ENCODE measurements at places on chromosomes 16 and 17.

DNA sequence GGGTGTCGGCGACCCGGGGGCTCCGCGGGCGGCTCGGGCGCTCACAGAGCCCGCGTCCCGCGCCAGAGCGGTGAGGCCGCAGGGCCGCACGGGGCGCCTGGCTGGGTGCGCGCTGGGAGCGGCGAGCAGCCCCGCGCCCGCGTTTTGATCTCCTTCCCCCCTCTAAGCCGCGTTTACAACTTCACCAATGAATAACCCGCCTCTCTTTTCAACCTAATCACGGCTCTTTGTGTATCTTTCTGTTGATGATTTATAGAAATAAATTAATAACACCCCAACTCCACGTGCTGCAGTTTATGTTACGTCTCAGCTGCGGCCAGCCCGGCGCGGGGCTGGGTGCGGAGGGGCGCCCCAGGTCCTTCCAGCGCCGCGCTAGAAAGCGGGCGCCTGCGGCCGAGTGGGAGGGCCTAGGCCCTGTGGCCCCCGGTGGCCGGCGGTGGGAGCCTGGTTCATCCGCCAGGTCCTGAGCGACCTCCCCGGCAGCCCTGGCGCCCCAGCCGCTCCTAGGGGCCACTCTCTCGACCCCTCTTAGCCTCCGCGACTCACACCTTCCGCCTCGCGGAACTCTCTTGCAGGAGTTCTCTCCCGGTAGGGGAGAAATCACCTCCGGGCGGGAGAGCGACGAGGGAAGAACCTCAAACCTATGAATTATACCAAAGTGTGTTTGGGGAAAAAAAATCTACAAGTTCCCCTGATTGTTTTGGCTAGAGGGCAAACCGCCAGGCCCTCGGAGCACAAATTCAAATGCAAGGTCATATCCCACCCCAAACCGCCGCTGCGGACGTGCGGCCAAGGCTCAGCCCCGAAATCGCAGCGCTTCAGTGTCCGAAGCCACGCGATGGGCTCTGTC lies 1.9 kb downstream of the HNF1B start:
- H3K4me3 ChIP-seq: peak overlapping the region; percentile 33
- H3K36me3 ChIP-seq: no peaks in the 10 kb centered on the region
- peaks cover 8% of the 10 kb centered on the region for H3K27me3 ChIP-seq
- no peak for DNase-seq
- no peak overlapping the region for H3K27ac ChIP-seq
- peaks cover 26% of the 10 kb centered on the region for H3K4me1 ChIP-seq

- H3K27me3 ChIP-seq: peaks cover 3% of the 10 kb centered on the region
- no peaks in the 10 kb centered on the region for H3K4me1 ChIP-seq
- no peaks in the 10 kb centered on the region for H3K36me3 ChIP-seq
- H3K27ac ChIP-seq: no peak overlapping the region
- DNase-seq: no peak
Observed at GRCh38 chr17:53039981-53040380, 782.7 kb upstream of the KIF2B start.

- no peak for DNase-seq
- no peaks in the 10 kb centered on the region for H3K27me3 ChIP-seq
- H3K36me3 ChIP-seq: no peaks in the 10 kb centered on the region
- H3K4me3 ChIP-seq: no peak overlapping the region
- no peak overlapping the region for H3K27ac ChIP-seq
- H3K4me1 ChIP-seq: no peaks in the 10 kb centered on the region
Observed at GRCh38 chr16:87653234-87653633, 50.9 kb downstream of the JPH3 start.

DNA sequence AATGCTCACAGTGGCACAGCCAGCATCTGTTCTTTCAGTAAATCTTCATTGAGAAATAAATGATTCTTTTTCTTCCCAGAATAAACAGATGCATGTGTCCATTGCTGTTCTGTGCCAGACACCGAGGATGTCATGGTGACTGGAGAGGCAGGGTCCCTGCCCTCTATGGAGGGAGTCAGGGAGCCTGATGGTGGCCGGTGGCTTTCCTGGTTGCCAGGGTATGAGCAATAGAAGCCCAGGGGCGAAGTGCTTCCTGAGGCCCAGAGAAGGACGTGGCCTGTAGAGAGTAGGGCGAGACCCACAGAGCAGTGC lies 29.9 kb upstream of the NUDT16L1 start:
- no peak overlapping the region for H3K4me3 ChIP-seq
- H3K27me3 ChIP-seq: no peaks in the 10 kb centered on the region
- H3K4me1 ChIP-seq: peaks cover 12% of the 10 kb centered on the region
- DNase-seq: no peak

- H3K4me1 ChIP-seq: no peaks in the 10 kb centered on the region
- no peak for DNase-seq
- H3K27ac ChIP-seq: no peak overlapping the region
- H3K27me3 ChIP-seq: no peaks in the 10 kb centered on the region
- H3K4me3 ChIP-seq: no peak overlapping the region
Observed at GRCh38 chr17:29051194-29051593, 8.3 kb downstream of the PIPOX start.

DNA sequence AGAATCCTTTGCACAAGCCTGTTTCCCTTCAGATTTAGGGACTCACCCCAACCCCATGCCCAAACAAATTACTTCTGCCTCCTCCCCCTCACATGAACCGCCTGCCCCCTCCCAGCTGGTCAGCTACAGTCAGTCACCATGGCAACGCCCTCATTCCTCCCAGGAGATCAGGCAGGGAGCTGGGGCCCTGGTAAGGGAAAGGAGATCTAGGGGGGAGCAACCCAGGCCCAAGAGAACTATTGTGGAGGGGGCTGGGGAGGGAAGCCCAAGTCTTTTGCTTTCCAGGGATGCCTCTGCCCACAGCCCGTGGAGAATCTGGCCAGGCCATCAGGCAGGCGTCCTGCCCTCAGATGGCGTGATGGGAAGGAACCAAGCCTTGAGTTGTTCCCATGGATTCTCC lies 2.8 kb downstream of the FAM171A2 start:
- no peaks in the 10 kb centered on the region for H3K36me3 ChIP-seq
- peak; percentile 73 for DNase-seq
- H3K27me3 ChIP-seq: no peaks in the 10 kb centered on the region
- no peak overlapping the region for H3K4me3 ChIP-seq
- H3K4me1 ChIP-seq: peaks cover 7% of the 10 kb centered on the region

GRCh38 chr17:50173335-50173941 lies 7.6 kb downstream of the SGCA start:
- peak overlapping the region; percentile 95 for H3K27ac ChIP-seq
- DNase-seq: peak; percentile 81
- H3K36me3 ChIP-seq: no peaks in the 10 kb centered on the region

DNA sequence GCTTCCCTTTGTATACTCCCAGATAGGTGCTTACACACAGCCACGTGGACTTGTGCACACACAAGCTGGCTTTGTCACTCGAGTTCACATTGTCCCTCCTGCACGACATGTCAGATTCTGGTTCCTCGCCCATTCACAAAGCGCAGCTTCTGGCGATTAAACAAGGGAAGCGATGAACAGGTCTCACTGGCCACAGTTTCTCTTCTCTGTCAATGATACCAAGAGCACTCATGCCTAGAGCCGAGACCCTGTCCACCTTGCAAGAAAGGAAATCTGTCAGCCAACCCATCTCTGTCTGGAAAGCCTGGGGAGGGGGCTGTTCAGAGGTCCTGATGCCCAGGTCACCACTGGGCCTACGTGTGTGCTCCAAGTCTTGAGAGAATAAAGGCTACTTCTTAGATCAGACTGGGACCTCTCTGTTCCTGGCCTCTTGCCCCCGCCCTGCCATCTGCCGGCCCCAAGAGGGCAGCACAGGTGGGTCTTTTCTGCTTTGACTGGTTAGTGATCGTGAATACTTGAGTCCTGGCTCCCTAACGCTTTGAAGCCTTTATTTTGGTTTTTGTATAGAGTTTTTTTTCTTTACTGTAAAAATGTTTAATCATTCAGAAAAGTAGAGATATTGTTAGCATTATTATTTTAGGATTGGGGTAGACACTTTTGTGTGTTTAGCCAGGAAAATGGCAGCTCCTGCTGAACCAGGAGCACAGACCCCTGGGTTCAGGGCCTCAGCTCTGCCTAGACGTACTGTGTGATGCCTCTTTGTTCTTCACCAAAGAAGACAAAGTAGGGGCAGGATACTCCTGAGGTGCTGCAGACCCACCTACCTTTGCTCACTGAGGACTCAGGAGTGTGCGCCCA lies 104.7 kb downstream of the MRM1 start:
- no peaks in the 10 kb centered on the region for H3K4me1 ChIP-seq
- H3K27ac ChIP-seq: no peak overlapping the region
- peaks cover 8% of the 10 kb centered on the region for H3K27me3 ChIP-seq
- DNase-seq: no peak
- no peaks in the 10 kb centered on the region for H3K36me3 ChIP-seq

DNA sequence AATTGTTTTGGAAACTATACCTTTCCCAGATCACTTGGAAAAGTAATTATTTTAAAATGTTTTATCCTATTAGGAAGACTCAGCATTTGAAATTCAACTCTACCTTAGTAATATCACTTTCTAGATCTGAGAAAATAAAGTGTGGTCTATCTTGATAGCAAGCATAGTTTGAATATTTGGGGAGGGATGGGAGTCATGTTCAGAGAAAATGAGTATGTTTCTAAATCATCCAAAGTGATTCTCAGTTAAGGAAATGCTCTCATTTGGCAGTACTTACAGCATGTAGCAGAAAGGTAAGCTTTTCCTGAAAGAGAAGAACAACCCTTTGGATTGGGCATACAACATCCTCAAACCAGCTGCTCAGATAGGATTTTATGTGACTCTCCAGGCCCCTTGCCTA lies 6.9 kb downstream of the C17orf75 start:
- H3K4me1 ChIP-seq: no peaks in the 10 kb centered on the region
- no peak overlapping the region for H3K27ac ChIP-seq
- H3K4me3 ChIP-seq: no peak overlapping the region

DNA sequence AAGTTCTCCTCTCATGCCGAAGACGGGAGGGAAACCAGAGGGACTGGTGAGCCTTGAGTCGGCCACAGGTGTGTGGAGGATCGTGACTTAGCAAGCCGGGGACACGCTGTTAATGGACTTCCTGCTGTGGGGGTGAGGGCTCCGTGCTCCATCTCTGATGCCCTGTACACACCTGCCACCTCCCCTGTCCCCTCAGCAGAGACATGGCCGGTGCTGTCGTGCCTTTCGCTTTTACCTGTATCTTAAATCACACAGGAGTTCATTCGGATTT lies 75.9 kb upstream of the ZNF750 start:
- H3K27me3 ChIP-seq: no peaks in the 10 kb centered on the region
- no peak for DNase-seq
- H3K36me3 ChIP-seq: no peaks in the 10 kb centered on the region
- H3K27ac ChIP-seq: no peak overlapping the region
- no peaks in the 10 kb centered on the region for H3K4me1 ChIP-seq

DNA sequence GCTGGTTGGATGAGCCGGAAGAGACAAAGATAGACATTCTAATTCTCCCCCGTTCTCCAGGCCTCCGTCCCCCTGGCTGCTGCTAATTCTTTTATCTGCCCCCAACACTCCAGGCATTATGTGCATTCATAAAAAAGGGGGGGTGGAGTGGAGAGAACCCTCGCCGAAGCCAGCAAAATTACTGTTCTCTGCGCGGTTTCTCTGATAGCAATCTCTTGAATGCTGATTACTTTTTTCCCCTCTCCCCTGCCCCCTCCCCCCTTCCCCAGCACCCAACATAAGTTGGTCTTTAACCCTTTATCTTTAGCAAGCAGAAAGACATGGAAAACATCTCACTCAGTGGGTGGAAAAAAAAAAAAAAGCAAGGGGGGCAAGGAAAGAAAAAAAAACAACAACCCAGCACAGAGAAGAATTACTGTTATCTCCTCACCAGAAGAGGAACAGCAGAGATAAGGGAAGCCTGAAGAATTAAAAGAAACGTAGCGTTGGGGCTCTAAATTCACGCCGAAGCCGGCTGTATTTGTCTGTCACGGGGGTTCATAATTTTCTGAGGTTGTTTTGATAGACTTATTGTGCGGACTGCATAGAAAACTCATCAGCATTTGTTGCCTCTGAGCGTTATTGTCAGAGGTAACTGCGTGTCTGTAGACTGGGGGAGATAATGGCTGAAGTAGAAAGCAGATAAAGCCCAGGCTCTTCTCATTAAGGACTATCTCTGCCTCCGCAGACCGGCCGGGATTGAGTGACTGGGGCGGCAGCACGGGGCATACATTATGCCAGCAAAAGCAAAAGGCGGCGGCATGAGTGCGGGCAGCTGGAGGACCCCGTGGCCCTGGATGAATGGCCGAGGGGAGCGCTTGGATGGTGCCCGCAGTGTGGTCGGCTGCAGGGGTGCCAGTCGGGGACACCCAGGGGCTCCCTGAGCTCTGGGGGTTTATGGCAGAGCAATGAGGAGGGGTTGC lies 126.9 kb downstream of the MRM1 start:
- no peaks in the 10 kb centered on the region for H3K27me3 ChIP-seq
- DNase-seq: no peak
- H3K27ac ChIP-seq: no peak overlapping the region
- H3K4me3 ChIP-seq: no peak overlapping the region

GRCh38 chr16:74758801-74759200 lies 15.8 kb downstream of the FA2H start:
- no peak overlapping the region for H3K4me3 ChIP-seq
- H3K4me1 ChIP-seq: no peaks in the 10 kb centered on the region
- H3K36me3 ChIP-seq: no peaks in the 10 kb centered on the region

- H3K4me3 ChIP-seq: no peak overlapping the region
- no peaks in the 10 kb centered on the region for H3K36me3 ChIP-seq
- no peaks in the 10 kb centered on the region for H3K27me3 ChIP-seq
- no peak overlapping the region for H3K27ac ChIP-seq
Observed at GRCh38 chr16:28140788-28141618, 70.8 kb downstream of the XPO6 start.

DNA sequence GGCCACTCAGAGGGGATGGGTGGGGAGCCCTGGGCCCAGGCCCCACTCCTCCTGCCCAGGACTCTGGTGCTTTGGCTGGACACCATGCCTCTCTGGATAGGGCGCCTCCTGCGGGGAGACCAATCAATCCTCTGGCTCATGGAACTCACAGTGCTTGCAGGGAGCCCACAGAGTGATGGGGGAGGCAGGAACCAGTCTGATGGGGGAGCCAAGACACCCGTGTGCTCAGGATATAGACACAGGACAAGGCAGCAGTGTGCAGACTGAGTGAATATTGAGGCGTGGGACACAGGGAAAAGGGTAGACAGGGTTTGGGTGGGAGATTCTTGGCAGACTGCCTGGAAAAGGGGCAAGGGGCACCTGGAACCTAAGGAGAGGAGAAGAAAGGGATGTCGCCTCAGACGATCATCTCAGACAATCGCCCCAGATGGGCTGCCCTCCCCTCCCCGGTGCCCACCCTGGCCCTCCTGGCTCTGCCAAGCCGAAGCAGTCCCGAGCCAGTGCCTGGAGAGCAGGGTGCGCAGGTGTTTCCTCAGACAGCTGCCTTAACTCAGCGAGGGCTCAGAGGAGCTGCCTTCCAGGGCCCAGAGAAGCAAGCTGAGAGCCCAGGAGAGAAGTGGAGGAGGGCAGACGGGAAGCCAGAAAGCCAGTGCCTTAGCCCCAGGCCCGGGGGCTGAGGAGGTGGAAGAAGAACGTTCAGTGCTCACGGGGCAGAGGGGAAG lies 37.4 kb upstream of the DLX4 start:
- H3K4me1 ChIP-seq: no peaks in the 10 kb centered on the region
- no peaks in the 10 kb centered on the region for H3K36me3 ChIP-seq
- no peaks in the 10 kb centered on the region for H3K27me3 ChIP-seq
- DNase-seq: no peak

GRCh38 chr17:50426814-50427787 lies 1.1 kb downstream of the ACSF2 start:
- DNase-seq: no peak
- peak overlapping the region; percentile 86 for H3K27ac ChIP-seq
- no peaks in the 10 kb centered on the region for H3K36me3 ChIP-seq
- H3K27me3 ChIP-seq: no peaks in the 10 kb centered on the region

Measured in uterus (tissue), 4 donors.